ENCODE measurements at places on chromosomes 3 and 15.

DNA sequence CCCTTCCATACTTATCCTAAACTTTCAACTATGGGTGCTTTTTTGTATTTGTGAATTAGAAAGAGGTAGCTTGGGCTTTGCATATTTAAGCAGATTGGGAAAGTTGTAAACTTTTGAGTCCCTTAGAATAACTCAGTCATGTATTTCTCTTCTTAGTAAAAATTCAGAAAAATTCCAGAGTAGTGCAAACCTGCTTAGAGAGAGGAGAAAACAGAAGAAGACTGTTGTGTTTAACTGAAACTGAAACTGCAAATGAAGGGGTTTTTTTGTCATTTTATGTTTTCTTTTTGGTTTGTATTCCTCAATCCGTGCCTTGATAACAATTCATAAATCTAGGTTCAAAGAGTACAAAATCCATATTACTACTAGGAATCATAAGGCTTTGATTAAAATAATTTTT is 31.3 kb downstream of the CD200 start:
- no peak for DNase-seq

- DNase-seq, result no peak
Observed at GRCh38 chr15:31371520-31372240, 45.0 kb downstream of the KLF13 start.

- DNase-seq, result no peak
Observed at GRCh38 chr3:184325715-184326369, 11.4 kb downstream of the EIF4G1 start.

GRCh38 chr3:119156868-119157267 is 10.9 kb downstream of the TEX55 start:
- DNase-seq, result no peak

- no peak for DNase-seq
Observed at GRCh38 chr15:40407330-40407990, 1.9 kb downstream of the IVD start.

GRCh38 chr3:108305484-108306172 is 9.3 kb downstream of the HHLA2 start:
- DNase-seq, result no peak

GRCh38 chr3:64157150-64158035 is 67.9 kb downstream of the PRICKLE2 start:
- no peak for DNase-seq

GRCh38 chr3:179081885-179082284 is 10.3 kb upstream of the ZMAT3 start:
- DNase-seq, result no peak

DNA sequence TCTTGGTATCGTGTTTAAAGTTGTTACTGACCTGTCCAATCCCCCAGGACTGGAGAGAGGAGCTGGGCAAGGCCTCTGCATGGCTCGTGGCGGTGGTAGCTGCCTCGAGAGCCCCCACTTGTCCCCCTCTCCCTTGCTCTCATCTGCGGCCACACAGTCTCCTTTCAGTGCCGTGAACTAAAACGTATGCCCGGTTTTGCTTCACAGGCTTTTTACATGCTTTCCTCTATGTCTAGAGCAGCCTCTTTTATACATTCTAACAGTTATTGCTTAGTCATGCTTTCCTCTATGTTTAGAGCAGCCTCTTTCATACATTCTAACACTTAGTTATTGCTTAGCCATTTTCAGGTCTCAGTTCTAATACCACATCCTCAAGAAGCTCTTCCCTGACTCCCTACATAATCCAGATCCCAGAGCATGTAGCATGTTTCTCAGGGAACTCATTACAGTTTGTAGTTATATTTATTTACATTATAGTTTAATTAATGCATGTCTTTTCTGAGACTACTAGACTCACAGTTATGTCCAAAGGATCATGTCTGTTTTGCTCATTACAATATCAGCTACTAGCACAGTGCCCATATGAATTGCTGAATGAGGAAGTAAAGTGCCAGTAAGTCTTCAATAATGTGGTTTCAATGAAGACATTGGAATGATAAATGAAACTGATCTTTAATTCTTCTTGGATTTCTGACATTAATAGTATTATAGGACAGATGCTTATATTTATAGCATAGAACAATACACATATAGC is 66.5 kb upstream of the TBL1XR1 start:
- no peak for DNase-seq

Data from SJCRH30 (cell line).